ENCODE measurements at places on chromosomes 5 and 9.

DNA sequence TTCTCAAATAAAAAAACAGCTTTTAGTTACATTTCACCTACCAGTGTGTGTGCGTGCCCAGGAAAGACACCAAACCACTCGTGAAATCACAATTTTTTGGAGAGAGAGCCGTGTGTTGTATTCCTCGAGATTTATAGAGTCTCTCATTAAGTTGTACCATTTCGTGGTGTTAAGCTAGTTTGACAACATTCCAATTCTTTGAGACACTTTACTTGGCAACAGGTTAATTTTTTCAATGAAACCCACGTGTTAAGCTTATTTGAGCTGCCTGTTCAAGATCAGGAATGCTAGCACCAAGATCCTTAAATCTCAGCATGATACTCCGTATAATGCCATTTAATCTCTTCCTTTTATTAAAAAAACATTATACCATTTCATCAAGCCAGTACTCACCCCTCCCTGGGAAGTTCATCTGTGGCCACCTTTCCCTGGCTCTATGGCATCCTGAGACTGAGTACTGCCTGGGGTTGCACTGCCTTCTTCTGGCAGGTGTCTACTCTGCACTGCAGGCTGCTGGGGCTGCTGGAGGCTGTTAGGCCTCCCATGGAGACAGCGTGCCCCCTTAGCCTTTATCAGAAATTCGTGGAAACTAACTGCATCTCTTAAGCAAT, 143.7 kb downstream of the ARHGAP26 start:
- DNase-seq, result no peak
- no peak overlapping the region for H3K4me3 ChIP-seq
- H3K27ac ChIP-seq, result no peak overlapping the region
- H3K4me1 ChIP-seq, result no peaks in the 10 kb centered on the region
- peaks cover 38% of the 10 kb centered on the region for H3K36me3 ChIP-seq

DNA sequence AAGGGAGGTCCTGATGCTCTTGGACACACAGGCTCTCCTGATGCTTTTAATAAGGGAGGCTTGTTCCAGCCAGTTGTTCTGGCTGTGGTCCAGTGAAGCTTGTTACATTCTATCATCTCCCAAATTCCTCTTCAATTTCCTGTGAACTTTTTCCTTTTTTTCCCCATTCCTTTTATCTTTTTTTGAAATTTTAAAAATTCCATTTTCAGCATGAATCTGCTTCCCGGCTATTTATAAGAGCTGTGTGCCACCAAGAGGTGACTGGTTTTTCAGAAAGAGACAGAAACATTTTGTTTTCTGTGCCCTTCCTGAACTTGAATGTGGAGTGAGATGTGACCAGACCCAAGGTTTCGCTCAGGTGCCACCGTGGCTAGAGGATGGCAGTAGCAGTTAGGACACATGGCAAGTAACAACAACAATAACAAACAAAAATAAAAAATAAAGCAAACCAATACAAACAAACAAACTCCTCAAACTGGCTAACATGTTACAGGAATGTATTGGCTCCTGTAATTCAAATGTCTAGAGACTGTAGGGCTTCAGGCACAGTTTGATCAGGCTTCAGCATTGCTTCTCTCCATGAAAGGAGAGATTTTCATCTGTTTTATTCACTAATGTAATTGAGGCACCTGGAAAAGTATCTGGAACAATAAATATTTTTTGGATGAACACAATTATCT, 121.1 kb downstream of the BOD1 start:
- H3K27ac ChIP-seq, result no peak overlapping the region
- peaks cover 7% of the 10 kb centered on the region for H3K27me3 ChIP-seq
- no peak overlapping the region for H3K4me3 ChIP-seq
- no peaks in the 10 kb centered on the region for H3K36me3 ChIP-seq
- no peaks in the 10 kb centered on the region for H3K4me1 ChIP-seq

DNA sequence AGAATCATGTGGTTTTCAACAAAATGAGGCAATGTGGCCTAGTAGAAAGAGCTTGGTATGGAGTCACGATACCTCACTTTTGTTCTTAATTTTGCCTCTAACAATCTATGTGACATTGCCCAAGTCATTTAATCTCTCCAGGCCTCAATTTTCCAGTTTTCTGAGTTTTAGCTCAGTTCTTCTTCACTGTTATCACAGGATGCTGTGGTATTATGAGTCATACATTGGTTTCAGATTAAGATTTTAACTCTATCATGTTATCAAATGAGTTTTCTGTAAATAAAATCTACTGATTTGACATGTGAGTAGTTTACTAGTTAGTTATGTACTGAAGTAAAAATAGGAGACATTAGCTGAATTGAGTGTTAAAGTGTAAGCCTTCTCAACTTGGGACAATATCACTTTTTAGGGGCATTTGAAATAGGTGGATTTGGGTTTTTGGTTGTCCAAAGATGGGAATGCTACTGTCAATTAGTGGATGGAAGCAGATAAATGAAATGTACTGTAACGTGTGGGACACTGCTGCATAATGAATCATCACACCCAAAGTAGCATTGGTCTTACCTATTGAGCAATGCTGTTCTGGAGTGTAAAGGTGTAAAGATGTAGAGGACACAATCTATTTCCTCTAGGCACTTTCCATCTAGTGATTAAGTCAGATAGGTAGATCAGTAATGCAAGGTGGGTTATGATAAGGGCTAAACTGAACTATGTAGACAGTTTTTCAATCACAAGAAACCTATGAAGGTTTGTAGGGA, 73.3 kb downstream of the NNT start:
- no peak for DNase-seq
- no peak overlapping the region for H3K4me3 ChIP-seq
- H3K36me3 ChIP-seq, result peaks cover 31% of the 10 kb centered on the region
- no peaks in the 10 kb centered on the region for H3K4me1 ChIP-seq

- no peak overlapping the region for H3K27ac ChIP-seq
- DNase-seq, result no peak
- no peaks in the 10 kb centered on the region for H3K4me1 ChIP-seq
- no peaks in the 10 kb centered on the region for H3K36me3 ChIP-seq
Observed at GRCh38 chr9:76607730-76608436, 148.9 kb downstream of the GCNT1 start.

DNA sequence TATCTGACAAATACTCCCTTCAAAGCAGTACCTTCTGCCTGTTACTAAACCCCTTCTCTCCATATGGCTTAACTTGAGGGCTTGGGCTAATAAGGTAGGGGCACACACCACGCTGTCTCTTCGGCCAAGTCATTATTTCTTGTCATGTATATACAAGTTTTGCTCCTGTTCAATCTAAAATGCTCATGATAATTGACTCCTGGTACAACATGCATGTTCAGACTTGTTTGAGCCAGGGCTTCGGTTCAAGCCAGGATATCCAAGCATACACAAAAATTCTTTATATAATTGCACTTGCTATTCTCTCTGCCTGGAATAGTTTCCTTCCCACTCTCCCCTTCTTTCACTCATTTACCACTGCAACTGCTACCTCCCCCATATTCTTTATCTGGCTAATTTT, 756.0 kb upstream of the C9orf72 start:
- DNase-seq, result no peak
- H3K27me3 ChIP-seq, result no peaks in the 10 kb centered on the region
- no peak overlapping the region for H3K4me3 ChIP-seq
- no peaks in the 10 kb centered on the region for H3K4me1 ChIP-seq

DNA sequence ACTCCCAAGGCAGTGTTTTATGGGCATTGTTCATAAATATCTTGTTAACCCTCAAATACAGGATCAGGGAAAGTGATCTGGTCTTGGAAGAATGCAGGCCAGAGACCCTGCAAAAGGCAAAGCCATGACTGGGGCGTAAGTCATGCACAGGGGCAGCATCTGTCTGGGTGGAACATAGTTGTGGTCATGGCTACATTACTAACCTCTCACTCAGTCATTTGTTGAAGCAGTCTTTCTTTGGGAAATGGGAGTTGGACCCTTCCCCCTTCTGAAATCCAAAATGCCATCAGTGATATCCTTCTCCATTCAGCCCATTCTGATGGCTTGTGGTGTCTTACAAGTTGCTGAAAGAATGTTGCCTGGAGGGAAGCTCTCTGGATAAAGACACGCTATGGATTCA, 68.1 kb downstream of the GDNF start:
- no peaks in the 10 kb centered on the region for H3K27me3 ChIP-seq
- no peaks in the 10 kb centered on the region for H3K4me1 ChIP-seq
- DNase-seq, result no peak
- no peak overlapping the region for H3K4me3 ChIP-seq
- H3K36me3 ChIP-seq, result no peaks in the 10 kb centered on the region

DNA sequence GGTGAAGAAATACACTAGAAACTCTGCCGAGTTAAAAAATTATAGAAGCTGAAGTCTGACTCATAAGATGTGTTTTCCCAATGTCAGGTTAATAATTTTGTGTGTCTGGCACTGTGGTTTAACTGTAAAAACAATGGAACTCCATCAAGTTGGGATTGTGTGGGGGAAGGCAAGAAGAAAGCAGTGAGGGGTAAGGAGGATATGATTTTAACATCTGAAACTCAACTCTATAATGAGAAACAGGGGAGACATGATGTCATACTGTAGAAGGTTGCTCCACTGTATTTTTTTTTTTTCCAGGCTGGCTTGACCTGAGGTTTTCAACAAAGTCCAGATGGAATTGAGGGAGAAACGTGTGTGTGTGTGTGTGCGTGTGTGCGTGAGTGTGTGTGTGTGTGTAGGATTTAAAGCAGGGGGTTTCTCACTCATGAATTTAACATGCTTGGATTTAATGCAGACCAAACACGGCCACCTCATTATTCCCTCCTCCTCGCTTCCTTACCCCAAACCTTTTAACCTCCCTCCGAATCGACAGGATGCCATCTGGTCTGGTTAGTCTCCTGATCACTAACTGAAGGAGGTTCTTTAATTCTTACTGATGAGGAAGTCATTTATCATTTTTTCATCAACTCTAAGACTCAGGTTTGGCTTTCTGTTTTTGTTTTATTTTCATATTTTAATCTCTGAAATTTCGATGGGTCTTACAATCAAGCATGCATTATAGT, 140.2 kb upstream of the LPAR1 start:
- no peaks in the 10 kb centered on the region for H3K4me1 ChIP-seq
- DNase-seq, result no peak
- no peak overlapping the region for H3K27ac ChIP-seq
- no peaks in the 10 kb centered on the region for H3K27me3 ChIP-seq

DNA sequence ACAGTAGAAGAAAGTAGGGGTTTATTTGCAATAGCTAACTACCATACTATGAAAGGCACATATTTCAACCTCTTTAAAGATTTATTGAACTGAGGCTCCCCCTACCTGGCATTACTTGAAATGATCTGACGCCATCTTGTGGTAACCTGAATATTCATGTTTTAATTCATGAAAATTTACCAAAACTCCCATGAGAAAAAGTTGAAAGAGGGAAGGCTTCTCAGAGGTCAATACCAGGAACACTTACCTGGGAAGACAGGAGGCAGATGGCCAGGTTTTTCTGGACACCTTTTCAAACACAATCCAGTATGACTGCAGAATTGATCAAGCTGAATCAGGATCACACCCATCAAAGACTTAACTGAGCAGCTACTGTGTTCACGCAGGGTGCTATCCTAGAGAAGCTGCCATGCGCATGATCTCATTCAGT, 9.4 kb downstream of the PRELID2 start:
- H3K27ac ChIP-seq, result no peak overlapping the region
- DNase-seq, result no peak
- H3K4me3 ChIP-seq, result no peak overlapping the region
- no peaks in the 10 kb centered on the region for H3K36me3 ChIP-seq

- H3K36me3 ChIP-seq, result no peaks in the 10 kb centered on the region
- no peak overlapping the region for H3K4me3 ChIP-seq
- peaks cover 4% of the 10 kb centered on the region for H3K27me3 ChIP-seq
- H3K4me1 ChIP-seq, result no peaks in the 10 kb centered on the region
Observed at GRCh38 chr5:152511531-152512132, 106.6 kb upstream of the NMUR2 start.

GRCh38 chr5:5480481-5481111, 58.1 kb downstream of the ICE1 start:
- DNase-seq, result no peak
- H3K27me3 ChIP-seq, result no peaks in the 10 kb centered on the region
- no peak overlapping the region for H3K27ac ChIP-seq
- peaks cover 8% of the 10 kb centered on the region for H3K4me1 ChIP-seq
- no peak overlapping the region for H3K4me3 ChIP-seq
- H3K36me3 ChIP-seq, result peaks cover 16% of the 10 kb centered on the region

- H3K27ac ChIP-seq, result no peak overlapping the region
- no peaks in the 10 kb centered on the region for H3K27me3 ChIP-seq
- no peak for DNase-seq
Observed at GRCh38 chr9:136043441-136043991, 51.6 kb downstream of the NACC2 start.

- DNase-seq, result peak; percentile 59
- no peaks in the 10 kb centered on the region for H3K27me3 ChIP-seq
- peaks cover 58% of the 10 kb centered on the region for H3K4me1 ChIP-seq
- H3K27ac ChIP-seq, result peak overlapping the region; percentile 68
- H3K4me3 ChIP-seq, result no peak overlapping the region
Observed at GRCh38 chr5:76473661-76474060, 70.6 kb downstream of the IQGAP2 start.

GRCh38 chr9:83508067-83508466, 30.1 kb downstream of the FRMD3 start:
- H3K4me1 ChIP-seq, result peaks cover 6% of the 10 kb centered on the region
- H3K27me3 ChIP-seq, result no peaks in the 10 kb centered on the region
- H3K36me3 ChIP-seq, result no peaks in the 10 kb centered on the region
- no peak overlapping the region for H3K4me3 ChIP-seq

DNA sequence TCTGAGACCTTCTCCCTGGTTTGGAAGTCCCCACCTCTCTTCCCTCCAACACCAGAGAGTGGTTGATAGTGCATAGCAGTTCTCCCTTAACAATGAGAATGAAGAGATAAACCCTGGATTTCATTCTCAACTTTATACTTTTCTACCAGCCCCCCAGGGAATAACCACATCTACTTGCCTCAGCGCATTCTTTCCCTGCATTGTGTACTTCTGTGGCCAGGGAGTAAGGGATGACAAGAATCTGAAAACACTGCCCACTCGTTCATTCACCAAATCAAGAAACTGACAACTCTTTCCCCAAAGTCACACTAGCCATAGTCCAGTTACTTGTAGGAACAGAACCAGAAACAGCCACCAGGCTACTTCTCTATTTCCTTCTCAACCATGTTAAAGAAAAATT, 46.0 kb upstream of the SPIN1 start:
- H3K36me3 ChIP-seq, result no peaks in the 10 kb centered on the region
- H3K4me3 ChIP-seq, result no peak overlapping the region
- H3K27me3 ChIP-seq, result no peaks in the 10 kb centered on the region
- no peak overlapping the region for H3K27ac ChIP-seq
- DNase-seq, result no peak

GRCh38 chr5:154053468-154053867, 14.7 kb downstream of the MFAP3 start:
- no peaks in the 10 kb centered on the region for H3K27me3 ChIP-seq
- no peak overlapping the region for H3K4me3 ChIP-seq
- H3K4me1 ChIP-seq, result peaks cover 3% of the 10 kb centered on the region

Measured in CD4-positive, alpha-beta T cell (primary cell).